B cell (primary cell): ENCODE measurements at places on chromosomes 3 and 15. TPM values are rescaled to one million over a fixed set of nuclear protein-coding genes. Genes with fewer than 3 reads are reported as not detected.
A peak's percentile ranks its signal among the peaks of the same experiment; 100 is the strongest.

SEMA3B gene
- polyA plus RNA-seq, result 0.52 and 1.2 TPM in 2 replicates

PDZRN3 gene
- not detected in 2 replicates for polyA plus RNA-seq

DNAH12 gene
- 0.09 TPM in 1 of 2 replicates, not detected in the other for polyA plus RNA-seq

ASB14 gene
- not detected in 2 replicates for polyA plus RNA-seq

KLHL6 gene
- 24.3 and 29.6 TPM in 2 replicates for polyA plus RNA-seq

ITPKA gene
- polyA plus RNA-seq, result not detected in 2 replicates

NRROS gene
- polyA plus RNA-seq, result 40.1 and 50.3 TPM in 2 replicates

AGBL1 gene
- polyA plus RNA-seq, result not detected in 2 replicates

CLSTN2 gene
- polyA plus RNA-seq, result not detected in 2 replicates

DPPA2 gene
- 0.12 TPM in 1 of 2 replicates, not detected in the other for polyA plus RNA-seq

NKIRAS1 gene
- 1.6 and 2.9 TPM in 2 replicates for polyA plus RNA-seq

RTP1 gene
- not detected in 2 replicates for polyA plus RNA-seq

FGD5 gene
- not detected in 2 replicates for polyA plus RNA-seq

DNA sequence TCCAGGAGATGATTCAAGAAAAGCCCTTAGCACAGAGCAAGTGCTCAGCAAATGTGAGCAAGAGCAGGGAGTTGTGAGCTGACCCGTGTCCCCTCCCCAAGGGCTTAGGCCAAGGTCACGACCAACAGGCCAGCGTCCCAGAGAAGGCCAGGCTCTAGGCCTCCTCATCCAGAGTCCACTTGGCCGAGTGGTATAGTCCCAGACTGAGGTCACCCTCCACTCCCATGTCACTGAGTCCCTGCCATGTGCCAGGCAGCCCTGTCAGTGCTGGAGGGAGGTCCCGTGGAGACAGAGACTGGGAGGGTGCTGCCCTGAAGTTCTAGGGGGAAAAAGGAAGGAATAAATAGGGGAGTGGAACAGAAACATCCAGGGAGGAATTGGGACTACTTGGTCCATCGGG is 44.0 kb downstream of the TPRA1 start:
- DNase-seq, result no peak

GRCh38 chr15:66782785-66783184 is 80.7 kb downstream of the SMAD6 start:
- no peak for DNase-seq

GRCh38 chr3:112319516-112320276 is 13.3 kb upstream of the CD200 start:
- no peak for DNase-seq

- no peak for DNase-seq
Observed at GRCh38 chr3:66411474-66411873, 89.3 kb downstream of the LRIG1 start.

DNA sequence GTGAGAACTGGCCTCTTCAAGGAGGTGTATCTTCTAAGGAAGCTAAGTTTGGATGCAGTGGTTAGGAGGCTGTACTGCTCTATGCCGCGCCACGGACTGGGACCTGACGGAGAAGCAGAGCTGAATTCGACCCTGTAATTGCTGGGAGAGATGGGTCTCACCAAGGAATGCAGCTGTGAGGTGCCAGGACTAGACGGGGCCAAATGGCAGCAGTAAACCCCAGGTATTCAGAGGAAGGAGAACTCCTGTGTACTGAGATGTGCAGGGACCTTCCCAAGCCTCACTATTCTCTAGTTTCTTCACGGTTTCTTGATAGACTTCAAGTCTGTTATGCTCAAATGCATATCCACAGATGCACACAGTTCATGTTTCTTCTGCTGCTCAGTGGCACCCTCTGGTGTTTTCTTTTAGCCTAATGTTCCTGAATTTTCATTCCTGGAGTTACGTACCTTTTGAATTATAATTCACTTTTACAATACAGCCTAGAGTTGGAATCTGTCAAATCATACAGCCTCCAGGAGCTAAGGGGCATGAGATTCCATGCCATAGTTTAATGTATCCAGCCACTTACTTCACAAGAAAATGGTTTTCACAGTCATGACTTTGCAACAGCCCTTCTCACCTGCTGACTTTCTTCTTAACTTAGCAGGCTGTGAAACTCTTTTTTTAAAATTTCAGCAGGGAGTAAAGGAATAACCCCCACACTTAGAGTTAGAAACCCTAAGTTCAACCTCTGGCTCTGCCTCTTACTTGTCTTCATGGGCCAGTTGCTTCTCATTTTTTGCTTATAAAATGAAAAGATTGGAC is 61.8 kb downstream of the GLDN start:
- DNase-seq, result peak; percentile 18

DNA sequence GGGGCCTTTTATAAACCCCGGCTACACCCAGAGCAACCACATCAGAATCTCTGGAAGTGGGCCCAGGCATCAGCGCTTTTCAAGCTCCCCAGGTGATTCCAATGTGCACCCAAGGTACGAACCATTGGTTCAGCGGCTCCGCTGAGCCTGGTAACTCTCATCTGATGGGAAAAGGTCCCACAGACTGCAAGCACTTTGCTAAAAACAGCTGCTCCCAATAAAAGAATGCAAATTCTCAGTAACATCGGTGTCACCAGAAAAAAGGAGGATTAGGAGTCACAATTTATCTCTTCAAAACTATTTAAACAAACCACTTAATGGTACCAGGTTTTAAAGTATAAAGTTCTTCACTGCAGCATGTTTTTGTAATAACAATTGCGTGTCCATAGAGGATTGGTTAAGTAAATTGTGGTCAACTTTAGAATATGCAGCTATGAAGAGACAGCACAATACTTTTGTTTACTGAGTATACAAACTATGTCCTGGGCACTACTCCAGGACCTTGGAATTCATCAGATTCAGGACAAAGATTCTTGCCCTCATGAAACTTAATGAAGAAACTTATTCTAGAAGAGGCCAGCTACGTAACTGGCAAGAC is 660.7 kb upstream of the ADAMTS9 start:
- no peak for DNase-seq

DNA sequence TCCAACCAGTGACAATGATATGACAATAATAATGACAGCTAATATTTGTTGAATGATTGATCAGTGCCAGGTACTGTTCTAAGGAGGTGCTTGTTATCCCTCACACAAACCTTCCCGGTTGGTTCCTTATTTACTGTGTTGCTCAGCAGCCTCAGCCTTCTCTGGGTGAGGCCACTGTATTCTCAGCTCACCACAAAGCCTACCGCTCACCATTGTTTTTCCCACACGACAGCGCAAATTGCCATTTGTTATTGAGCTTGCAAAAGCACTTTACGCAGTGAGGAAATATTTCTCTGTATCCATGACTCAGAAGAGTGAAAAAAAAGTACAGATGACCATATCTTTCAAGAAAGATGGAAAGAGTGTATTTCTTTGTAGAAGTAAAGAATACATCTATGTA is 49.5 kb upstream of the PDZRN3 start:
- no peak for DNase-seq

DNA sequence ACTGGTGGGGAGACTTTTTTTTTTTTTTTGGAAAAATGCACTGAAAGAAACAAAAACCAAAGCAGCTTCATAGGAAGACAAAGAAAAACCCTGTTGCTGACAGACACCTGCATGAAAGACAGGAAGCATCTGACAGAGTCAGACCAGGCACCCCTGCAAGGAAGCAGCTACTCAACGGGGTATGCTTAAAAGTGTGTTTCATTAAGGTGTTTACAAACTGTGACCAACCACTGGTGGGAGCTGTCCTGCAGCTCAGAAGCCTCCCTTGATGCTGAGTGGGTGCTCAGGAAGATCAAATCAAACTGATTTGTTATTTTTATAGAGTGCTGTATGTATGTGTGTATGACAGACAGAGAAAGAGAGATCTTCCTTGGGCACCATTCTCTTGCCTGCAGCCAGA is 34.7 kb upstream of the AGBL1 start:
- DNase-seq, result no peak

GRCh38 chr3:187072511-187072910 is 66.8 kb downstream of the RPL39L start:
- DNase-seq, result peak; percentile 65

- DNase-seq, result no peak
Observed at GRCh38 chr15:89820666-89821611, 6.3 kb upstream of the ANPEP start.

DNA sequence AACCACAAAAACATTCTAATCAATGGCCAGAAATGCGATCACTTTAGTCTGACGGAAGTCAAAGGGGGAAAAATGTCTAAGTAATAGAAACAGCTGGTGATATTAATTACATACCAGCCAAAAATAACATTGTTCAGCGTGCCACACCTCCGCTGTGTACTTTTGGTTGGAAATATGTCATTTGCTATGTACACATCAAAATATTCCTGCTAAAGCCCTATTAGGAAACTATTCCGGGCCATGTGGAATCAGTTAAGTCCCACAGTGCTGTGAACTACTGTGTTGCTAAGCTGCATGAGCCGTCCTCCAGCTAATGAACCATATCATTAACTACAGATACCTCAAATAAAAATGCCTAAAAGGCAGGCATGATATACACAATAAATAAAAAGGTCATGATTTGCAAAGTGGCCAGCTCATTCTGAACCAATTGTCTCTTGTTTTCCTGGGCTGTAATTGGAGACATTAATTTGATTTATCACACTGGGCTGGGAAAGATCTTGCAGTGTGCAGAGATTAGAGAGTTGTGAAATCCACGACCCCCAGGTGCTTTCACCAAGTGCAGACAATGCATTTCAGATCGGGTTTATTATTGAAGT is 200.5 kb upstream of the LRTM1 start:
- no peak for DNase-seq

GRCh38 chr3:179321668-179322285 is 1.1 kb upstream of the ZNF639 start:
- peak; percentile 43 for DNase-seq

- DNase-seq, result no peak
Observed at GRCh38 chr15:35774653-35775052, 228.7 kb upstream of the DPH6 start.

GRCh38 chr3:47283591-47284364 is 1.0 kb downstream of the KLHL18 start:
- peak; percentile 40 for DNase-seq

DNA sequence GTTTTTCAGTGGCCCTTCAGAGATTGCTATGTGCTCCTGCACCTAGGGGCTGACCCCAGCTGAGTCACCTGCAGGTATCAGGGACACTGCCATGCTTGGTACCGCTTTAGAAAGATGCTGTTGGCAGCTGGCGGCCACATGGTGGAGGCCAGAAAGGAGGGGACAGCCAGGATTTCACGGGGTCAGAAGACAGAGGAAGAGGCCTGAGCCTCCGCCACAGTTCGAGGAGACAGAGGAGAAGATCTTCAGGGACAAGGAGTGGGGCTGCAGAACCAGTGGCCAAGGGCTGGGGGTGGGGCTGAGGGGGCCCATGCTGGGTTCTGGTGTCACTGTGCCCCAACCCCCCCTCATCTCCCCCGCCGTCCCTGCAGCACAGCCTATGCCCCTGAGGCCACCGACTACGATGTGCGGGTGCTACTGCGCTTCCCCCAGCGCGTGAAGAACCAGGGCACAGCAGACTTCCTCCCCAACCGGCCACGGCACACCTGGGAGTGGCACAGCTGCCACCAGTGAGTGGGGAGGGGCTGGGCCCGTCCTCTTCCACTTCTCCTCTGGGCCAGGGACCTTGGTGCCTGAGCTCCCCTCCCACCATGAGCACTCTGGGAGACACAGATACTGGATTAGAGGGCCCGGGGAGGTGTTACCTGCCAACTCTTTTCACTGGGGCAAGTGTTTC is 19.9 kb downstream of the LOXL1 start:
- DNase-seq, result no peak

DNA sequence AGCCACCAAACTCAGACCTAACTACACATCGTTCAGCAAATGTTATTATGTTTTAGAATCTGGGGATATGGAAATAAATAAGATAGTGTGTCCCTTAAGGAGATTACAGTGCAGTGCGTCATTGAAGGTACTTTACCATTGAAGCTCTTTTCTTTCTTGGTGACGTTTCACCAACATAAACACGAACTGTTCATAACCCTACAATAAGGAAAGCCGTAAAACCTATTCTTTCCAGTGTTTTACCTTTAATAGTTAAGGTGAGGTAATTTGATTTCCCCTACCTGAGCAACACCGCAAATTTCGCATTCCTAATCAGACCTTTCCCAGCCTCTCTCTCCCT is 826 bp downstream of the CCDC66 start:
- no peak for DNase-seq

DNA sequence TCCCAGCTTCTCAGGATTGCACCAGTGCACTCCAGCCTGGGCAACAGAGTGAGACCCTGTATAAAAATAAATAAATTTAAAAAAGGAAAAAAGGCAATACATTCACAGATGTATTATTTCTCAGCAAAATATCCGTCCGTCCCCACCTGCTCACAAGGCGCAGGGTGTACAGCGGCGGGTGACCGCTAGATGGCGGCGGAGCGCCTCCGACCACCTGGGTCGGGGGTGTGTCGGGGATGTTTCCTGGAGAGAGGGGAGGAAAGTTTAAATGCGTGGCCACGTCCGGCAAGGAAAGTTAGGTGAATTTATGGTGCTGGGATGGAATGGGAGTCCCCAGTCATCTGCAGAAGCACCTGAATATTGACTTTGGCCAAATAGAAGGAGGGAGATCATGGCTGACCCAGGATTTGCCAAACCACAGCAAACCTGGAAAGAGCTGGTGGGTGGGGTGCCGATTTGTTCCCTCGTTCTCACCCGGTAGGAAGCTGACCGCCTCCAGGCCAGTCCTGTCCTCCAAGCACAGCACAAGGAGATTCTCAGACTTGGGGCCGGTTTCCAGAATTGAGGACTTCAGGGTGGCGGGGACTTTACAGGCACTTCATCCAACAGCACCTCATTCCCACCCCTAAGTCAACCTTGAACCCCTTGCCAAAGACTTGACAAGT is 88.3 kb downstream of the TMEM266 start:
- peak; percentile 67 for DNase-seq

DNA sequence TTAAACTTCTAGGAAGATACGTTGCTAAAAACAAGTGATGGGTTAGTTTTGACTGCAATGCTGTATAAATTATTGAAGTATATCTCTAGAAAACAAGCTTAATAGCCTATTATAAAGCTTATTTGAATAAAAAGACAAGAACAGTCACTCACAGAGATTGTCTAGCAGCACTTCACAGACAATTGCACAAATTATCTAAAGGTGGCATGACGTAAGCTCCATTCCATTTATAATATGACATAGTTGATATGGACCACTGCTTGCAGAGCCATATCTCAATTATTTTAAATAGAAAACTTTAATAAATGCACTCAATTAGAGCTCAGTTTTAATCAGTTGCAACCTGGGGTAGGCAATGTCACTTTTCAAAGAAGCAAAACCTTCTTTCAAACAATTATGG is 319.9 kb upstream of the GBE1 start:
- no peak for DNase-seq

- DNase-seq, result no peak
Observed at GRCh38 chr3:144643771-144644198, 672.2 kb downstream of the DIPK2A start.
